ENCODE measurements at places on chromosomes 11 and 22. TPM values are rescaled to one million over a fixed set of nuclear protein-coding genes. Genes with fewer than 3 reads are reported as not detected.

The VSIG2 gene
- total RNA-seq = 0.26 TPM

The C11orf86 gene
- total RNA-seq = not detected

- DNase-seq = no peak
Observed at GRCh38 chr11:91248199-91248807, 976.3 kb upstream of the FAT3 start.

GRCh38 chr11:128775468-128775867, 81.6 kb downstream of the FLI1 start:
- DNase-seq = no peak

- no peak for DNase-seq
Observed at GRCh38 chr11:30312243-30312642, 10.7 kb upstream of the ARL14EP start.
